ENCODE measurements at places on chromosomes 7 and 10.

DNA sequence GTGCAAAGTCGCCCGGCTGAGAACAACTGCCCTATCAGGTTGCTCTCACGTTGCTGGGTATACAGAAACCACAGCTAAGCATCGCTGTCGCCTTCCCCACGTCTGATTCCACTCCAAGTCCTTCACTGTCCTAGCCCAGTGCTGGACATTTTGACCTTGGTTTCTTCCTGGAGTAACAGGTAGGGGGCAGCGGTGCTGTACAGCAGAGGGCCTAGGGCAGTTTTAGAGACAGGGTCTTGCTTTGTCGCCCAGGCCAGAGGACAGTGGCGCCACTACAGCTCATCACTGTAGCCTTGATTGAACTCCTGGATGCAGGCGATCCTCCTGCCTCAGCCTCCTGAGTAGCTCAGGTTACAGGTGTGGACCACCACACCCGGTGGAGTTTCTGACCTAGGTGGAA, 2.6 kb downstream of the CLDN15 start:
- DNase-seq = no peak

GRCh38 chr7:111384065-111384891, 178.0 kb downstream of the IMMP2L start:
- DNase-seq = no peak

GRCh38 chr7:38539477-38540081, 91.6 kb downstream of the AMPH start:
- DNase-seq = no peak

DNA sequence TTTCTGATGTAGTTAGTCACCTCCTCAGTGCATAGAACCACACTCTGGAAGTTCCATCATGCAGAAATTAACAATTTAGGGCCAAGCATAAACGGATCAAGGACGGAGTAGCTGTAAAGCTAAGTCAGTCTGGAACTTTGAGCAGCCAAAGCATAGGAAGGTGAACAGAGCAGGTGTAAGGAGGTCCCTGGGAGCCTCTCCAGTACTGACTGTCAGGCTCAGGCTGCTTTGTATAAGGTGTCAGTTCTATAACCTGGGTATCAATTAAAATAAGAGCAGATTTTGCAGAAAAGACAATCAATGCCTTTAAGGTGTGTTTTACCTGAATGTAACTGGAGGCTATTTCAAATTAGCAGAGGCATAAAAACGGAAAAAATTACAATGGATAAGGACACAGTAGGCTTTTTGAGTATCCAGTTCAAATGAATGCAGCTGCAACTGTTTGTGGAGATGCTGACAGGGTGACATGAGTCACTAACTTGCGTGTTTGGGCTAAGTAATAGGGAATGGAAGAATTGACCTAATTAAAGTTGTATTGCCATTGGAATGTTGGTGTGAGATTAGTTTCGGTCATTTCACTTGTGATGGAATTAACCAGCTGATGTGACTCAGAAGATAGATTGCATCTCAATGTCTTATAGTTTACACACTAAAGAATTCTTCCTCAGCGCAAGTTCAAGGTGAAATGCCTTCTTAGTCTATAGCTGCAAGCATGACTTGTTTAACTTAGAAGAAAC, 417.9 kb upstream of the CNTNAP2 start:
- no peak for DNase-seq

GRCh38 chr7:136234040-136234439, 256.9 kb upstream of the MTPN start:
- DNase-seq = no peak

DNA sequence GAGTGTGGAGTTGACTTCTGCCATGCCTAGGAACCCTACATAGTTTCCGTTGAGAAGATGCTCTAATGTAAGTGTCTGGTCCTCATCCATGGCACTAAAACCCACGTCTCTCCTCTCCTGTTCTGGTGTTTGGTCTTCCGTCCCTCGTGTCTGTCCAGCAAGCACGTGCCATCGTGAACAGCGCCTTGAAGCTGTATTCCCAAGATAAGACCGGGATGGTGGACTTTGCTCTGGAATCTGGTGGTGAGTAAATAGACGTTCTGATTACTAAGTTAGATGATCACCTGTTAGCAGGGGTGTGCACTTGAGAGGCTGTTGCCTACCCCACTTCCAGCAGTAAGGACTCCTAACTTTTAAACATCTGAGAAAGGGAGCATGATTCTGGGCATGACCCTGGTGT, 15.1 kb upstream of the GET4 start:
- DNase-seq = no peak

Data from activated CD8-positive, alpha-beta memory T cell treated with anti-CD3 and anti-CD28 coated beads, Interleukin-2, amount 50 U/mL, for 48 hours (primary cell).